ENCODE measurements at places on chromosomes 11 and 22. TPM values are rescaled to one million over a fixed set of nuclear protein-coding genes. Genes with fewer than 3 reads are reported as not detected.
A peak's percentile ranks its signal among the peaks of the same experiment; 100 is the strongest.

- no peak for DNase-seq
Observed at GRCh38 chr11:132087148-132087547, 716.7 kb downstream of the NTM start.

- DNase-seq: peak; percentile 90
Observed at GRCh38 chr11:62709247-62710000, 1.9 kb downstream of the GNG3 start.

DNA sequence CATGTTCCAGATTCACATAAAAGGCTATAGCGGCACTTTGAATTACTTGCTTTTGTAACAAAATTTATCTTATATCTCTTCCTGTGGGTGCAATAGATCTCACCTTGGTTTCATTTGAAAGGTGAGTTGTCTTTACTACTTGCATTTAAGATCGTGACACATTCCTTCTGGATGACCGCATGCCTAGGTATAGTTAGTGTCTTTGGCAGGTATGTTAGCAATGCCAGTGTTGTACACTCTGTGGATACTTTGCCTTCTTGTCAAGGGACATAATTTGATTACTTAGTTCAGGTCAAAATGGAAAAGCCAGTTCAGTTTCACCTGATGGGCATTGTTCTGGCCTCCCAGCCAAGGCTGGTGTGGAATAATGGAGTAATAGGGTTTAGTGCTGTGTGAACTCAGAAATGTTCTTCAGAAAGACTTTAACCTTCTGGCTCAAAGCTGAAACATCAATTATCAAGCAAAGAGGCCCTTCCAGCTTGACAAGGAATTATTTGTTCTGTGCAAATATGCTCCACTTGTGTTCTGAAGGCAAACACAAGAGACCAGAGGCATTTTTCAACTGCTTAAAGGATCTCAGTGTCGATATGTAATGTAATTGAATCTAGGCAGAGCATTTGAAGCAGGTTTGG, 64.6 kb downstream of the AMOTL1 start:
- no peak for DNase-seq

DNA sequence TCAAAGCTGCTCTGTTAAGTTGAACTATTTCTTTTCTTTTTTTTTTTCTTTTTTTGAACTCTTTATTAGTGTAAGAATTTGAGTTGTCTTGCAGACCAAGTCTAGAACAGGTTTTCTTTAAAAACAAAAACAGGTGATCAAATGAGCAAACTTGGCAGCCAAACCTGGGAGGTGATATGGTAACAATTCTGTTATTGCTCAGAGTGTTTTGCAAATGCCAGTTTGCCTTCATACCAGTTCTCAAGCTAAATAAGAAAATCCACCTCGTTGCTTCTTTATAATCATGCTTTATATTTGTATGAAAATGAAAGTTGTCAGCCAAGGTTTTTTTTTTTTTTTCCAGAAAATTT, 76.9 kb downstream of the DEPDC5 start:
- no peak for DNase-seq

DNA sequence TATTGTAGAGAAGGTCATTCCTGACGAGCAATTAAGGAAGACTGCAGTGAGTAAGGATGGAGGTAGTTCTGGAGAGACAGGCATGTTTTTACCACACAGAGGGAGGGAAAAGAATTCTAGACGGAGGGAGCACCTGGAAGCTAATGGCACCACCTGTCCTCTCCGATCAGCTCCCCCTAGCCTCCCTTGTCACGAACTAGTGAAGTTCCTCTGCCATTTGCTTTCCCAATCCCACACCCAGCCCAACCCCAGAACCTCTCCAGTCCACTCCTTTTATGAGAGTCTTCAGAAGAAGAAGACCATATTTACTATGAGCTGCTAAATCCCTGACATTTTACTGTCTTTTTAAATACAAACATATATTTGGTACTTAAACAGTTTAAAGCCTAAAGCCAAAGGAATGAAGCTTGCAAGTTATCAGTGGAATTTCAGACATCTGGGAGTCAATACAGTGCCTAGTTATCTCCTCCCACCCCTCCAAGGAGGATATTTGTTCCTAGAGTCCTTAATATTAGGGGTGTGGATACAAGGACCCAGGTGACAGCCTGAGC, 46.1 kb upstream of the HSPA8 start:
- no peak for DNase-seq

GRCh38 chr11:111395749-111396148, 16.7 kb upstream of the POU2AF1 start:
- DNase-seq: no peak

GRCh38 chr22:37973271-37974170, 10.8 kb downstream of the SOX10 start:
- DNase-seq: no peak

- DNase-seq: no peak
Observed at GRCh38 chr11:81995889-81996288, 737.8 kb downstream of the FAM181B start.

- peak; percentile 84 for DNase-seq
Observed at GRCh38 chr11:66408488-66409214, 12.2 kb upstream of the NPAS4 start.

DNA sequence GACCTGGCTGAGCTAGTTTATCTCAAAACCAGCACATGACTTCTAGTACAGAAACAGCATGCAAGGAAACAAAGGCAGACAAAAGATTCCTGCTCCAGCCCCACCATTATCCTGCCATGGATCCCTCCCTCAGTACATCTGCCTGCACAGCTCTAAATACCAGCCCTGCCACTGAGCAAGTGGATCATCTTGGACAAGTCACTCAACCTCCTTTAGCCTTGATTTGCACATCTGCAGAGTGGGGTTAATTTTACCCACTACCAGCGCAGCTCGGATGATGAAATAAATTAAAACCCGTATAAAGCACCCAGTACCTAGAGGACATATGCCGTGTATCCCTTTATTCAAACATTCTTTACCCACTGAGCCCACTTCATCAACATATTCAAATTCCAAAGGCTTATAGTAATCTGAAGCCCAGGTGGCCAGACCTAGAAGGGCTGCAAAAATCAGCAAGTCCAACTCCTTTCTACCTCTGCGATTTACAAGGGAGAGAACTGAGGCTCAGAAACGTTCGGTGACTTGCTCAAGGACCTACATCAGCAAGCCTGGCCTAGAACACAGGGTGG, 7.5 kb downstream of the SYN3 start:
- DNase-seq: no peak

GRCh38 chr11:103923451-103923931, 112.9 kb upstream of the DDI1 start:
- DNase-seq: no peak

GRCh38 chr11:118980191-118980881, 8.8 kb downstream of the FOXR1 start:
- no peak for DNase-seq

GRCh38 chr11:64007160-64007628, 21.0 kb downstream of the OTUB1 start:
- peak; percentile 83 for DNase-seq

GRCh38 chr11:120236169-120237107, 3.5 kb upstream of the POU2F3 start:
- DNase-seq: no peak

FXYD6 gene
- total RNA-seq: 90.1 TPM

TRIM48 gene
- total RNA-seq: not detected

RTN4RL2 gene
- total RNA-seq: 0.26 TPM

OR6A2 gene
- not detected for total RNA-seq

SYT9 gene
- total RNA-seq: not detected

TECTA gene
- 0.76 TPM for total RNA-seq

SGSM1 gene
- not detected for total RNA-seq

DNAJB13 gene
- total RNA-seq: not detected

FAM118A gene
- 11.6 TPM for total RNA-seq

KCNQ1 gene
- not detected for total RNA-seq

C11orf65 gene
- total RNA-seq: 0.46 TPM

FBLN1 gene
- total RNA-seq: 19.6 TPM

PRG3 gene
- not detected for total RNA-seq

Data from SJCRH30 (cell line).